Occipital lobe (tissue), 3 donors: ENCODE measurements at places on chromosomes 13 and 19.

DNA sequence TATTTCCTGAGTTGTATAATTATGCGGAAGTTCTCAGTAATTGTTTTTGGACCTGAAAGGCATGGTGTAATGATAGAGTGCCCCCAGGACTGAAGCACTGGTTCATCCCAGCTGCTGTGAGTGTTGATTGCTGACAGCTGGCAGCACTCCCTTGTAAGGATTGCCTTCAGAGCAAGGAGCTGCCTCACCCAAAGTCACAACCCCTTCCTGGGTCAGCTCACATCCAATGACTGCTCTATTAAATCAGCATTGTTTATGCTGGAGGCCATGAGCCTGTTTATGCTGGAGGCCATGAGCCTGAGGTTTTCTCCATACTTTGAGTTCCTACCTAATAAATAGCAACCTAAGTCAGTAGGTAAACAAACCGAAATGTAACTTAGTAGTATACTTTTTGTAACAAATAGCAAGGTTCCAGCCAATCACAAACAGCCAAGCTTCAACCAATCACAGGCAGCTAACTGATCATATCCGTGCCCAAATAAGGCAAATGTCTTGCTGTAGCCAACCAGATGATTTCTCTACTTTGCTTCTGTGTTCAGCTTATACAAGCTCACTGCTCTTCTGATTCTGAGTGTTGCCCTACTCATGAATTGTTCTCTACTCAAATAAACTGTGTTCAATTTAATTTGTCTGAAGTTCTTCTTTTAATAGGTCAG, 11.7 kb upstream of the SPACA6 start:
- no peak for DNase-seq

- no peak for DNase-seq
Measured at GRCh38 chr13:41465241-41465847, 8.0 kb downstream of the RGCC start.

DNA sequence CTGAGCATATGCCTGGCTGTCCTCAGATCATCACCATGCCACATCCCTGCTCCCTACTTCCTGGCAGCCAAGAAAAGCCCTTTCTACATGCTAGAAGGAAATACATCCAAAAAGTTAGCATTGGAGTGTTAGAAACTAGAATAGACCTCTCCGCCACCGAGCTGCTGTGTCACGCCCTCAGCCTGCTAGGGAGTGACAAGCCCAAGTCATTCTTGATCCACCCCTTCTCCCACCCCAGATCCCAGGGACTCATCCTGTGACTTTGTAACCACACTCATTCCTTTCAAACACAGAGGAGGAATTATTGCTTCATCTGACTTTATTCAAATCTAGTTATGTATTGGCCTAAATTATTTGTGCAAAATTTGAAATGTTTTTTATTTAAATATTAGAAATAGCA, 45.3 kb downstream of the POLR1D start:
- no peak for DNase-seq

DNA sequence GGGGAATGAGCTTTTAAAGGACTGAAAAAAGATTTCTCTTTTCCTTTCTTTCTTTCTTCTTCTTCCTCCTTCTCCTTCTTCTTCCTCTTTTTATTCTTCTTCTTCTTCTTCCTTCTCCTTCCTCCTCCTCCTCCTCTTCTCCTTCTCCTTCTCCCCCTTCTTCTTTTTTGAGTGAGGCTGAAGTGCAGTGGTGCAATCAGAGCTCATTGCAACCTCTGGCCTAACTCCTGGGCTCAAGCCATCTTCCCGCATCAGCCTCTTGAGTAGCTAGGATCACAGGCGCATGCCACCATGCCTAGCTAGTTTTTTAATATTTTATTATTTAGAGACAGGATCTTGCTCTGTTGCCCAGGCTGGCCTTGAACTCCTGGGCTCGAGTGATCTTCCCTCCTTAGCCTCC, 120.9 kb upstream of the KL start:
- DNase-seq, result no peak

DNA sequence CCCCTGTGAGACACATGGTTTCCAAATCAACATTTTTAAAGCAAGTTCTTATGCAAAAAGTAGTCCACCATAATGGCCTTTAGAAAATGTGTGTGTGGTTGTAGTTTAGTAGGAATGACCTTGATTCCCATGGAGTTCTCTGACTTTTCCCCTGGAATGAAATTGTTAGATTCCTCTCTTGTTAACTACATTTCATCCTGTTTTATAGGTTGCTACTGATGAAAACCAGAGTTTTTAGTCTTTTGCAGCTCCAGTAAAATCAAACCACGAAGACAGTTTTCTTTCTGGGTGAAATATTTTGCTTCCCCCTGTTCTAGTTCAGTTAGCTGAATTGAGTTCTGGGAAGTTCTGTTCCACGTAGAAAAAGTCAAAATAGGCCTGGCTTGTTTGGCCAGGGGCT, 107.7 kb downstream of the RAB20 start:
- no peak for DNase-seq

GRCh38 chr13:98473135-98473787, 103.6 kb downstream of the STK24 start:
- no peak for DNase-seq

DNA sequence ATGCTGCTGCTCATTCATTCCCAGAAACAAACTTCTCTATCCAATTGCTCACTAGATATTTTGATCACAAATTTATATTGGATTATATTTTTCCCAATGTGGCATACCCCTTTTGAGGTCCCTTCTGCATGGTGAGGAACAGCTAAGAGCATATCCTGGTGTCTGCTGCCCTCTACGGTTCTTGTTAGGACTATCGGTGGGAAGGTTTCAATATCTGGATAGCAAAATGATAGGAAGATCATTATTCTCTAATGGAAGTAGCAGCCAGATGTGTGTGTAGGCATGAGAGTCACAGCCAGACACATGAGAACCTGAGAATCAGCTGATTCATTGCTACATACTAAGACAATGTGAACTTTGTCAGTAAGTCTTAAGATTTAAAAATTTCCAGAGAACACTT, 1422.4 kb upstream of the MIR17HG start:
- no peak for DNase-seq

- DNase-seq, result no peak
Measured at GRCh38 chr19:54317108-54317964, 4.4 kb upstream of the LILRA5 start.

- DNase-seq, result no peak
Measured at GRCh38 chr13:64274481-64275217, 2859.0 kb upstream of the PCDH20 start.
